ENCODE measurements at places on chromosomes 1 and 21. TPM values are rescaled to one million over a fixed set of nuclear protein-coding genes. Genes with fewer than 3 reads are reported as not detected.

COL11A1 gene
- total RNA-seq: not detected

NPHS2 gene
- not detected for total RNA-seq

LMX1A gene
- total RNA-seq: not detected

GSTM2 gene
- 21.5 TPM for total RNA-seq

Measured in endothelial cell of umbilical vein (primary cell).